Left cardiac atrium (tissue), 4 donors: ENCODE measurements at places on chromosomes 5 and 9. TPM values are rescaled to one million over a fixed set of nuclear protein-coding genes. Genes with fewer than 3 reads are reported as not detected.

DNA sequence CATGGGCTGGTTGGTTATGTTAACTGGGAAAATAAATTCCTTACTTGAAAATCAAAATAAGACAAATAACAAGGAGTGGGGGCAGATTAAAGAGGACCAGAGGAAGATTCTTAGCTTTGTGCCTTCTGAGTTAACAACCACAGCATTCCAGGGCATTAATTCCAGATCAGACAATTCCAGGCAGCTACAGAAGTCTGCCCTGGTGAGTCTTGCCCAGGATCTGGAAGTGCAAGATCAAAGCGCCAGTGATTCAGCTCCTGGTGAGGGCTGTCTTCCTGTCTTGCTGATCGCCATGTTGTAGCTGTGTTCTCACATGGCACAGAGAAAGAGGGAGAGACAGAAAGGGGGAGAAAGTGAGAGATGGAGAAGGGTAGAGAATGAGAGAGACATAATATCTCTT is 65.6 kb downstream of the ANXA2R start:
- DNase-seq = no peak

DNA sequence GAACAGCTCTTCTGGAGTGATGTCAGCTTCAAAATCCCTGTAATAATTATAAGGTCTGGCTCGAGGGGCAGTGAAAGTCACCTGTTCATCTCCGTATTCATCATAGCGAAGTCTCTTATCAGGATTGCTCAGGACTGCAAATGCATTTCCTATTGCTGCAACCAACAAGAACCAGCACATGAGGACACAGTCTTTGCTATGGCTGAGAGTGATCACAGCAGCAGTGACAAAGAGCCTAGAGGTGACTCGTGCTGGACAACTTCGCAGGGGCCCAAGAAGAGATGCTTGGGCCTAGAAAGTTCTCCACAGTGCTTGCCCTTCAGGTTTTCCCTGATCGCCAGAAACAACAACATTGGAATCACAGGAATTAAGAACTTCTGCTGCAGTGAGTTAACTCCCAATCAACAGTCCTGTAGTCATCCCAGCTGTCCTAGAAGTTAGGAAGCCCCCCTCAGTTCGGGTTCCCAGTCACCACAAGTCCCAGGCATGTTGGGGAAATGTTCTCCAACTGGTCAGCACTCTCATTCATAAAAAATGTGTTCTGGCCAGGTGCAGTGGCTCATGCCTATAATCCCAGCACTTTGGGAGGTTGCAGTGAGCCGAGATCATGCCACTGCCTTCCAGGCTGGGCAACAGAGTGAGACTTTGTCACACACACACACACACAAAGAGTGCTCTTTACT is 13.0 kb downstream of the DNAJC18 start:
- no peak for DNase-seq

DNA sequence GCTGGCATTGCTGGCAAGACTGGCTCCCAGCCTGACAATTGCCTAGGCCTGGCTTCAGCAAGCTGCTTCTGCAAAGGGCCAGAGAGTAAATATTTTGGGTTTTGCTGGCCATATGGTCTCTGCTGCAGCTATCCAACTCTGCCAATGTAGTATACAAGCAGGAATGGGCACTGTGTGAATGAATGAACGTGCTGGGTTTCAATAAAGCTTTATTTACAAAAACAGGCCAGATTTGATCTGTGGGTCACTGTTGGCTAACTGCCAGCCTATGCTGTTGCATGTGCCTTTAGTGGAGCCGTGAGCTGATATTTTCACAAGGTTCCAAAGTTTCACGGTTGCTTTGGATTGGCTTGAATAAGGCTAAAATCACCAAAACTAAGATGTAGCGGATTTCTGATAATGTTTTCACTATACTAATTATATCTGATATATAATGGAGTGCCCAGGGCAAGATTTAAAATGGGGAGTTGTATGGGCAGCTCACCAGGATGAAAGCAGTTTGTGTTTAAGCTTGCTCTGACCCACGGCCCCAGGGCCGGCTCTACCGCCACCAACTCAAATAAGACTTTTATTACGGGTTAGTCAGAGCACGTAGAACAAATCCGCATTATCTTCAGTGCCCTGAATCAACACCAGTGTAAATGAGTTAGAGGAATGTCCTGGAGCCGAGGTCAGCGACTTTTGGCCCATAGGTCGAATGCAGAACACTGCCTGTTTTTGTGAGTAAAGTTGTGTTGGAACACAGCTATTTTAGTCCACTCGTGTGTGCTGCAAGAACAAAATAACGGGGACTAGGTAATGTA is 98.6 kb upstream of the DAP start:
- no peak for DNase-seq

The EDIL3 gene
- total RNA-seq = 7.5 TPM

DNA sequence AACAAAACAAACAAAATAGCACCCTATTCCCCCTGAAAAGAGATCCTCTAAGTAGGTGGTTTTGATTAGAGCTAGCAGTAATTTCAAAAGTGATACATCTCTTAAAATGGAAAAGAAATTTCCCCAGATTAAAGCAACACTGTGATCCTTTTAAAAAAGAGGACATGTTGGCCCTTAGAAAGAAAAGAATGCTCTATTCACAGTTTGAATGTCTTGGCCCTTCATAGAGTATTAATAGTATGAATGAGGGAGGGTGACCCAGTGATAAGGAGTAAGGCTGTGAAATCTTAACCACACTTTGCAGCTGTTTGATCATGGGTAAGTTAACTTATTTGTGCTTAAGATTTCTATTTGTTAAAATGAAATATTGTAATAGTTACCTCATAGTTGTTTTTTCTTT is 467.7 kb upstream of the MEF2C start:
- no peak for DNase-seq

DNA sequence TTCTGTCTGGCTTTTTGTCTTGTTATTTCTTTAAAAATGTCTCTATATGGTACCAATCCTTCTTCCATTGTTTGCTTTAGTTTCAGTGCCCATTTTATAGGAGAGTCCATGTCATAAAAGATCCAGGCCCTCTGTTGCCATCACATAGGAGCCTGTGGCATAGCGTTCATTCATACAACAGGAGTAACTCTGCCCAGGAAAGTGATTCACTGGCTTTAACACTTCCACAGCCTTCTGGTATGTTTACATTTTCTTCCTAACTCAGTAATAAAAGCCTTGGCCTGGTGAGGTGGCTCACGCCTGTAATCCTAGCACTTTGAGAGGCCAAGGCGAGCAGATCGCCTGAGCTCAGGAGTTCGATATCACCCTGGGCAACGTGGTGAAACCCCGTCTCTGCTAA is 519.3 kb upstream of the PTGER4 start:
- DNase-seq = no peak

- no peak for DNase-seq
Measured at GRCh38 chr9:109254317-109254716, 66.5 kb downstream of the EPB41L4B start.

DNA sequence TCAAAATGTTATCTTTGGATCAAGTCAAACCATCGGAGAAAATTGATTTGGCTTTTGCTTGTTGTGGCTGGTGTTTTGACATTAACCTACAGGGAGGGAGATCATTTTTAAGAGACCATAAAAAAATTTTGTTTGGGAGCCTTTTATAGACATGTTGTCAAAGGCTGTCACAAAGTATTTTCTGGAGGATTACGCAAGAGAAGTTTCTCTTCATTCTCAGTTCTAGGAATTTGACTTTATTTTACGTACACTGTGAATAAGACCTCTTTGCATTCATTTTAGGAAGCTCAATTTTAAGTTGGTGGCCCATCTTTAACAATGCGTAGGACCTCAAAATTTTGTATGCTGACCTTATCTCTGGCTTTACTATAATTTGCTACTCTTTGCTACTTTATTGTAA is 50.2 kb upstream of the SLC44A1 start:
- DNase-seq = no peak

DNA sequence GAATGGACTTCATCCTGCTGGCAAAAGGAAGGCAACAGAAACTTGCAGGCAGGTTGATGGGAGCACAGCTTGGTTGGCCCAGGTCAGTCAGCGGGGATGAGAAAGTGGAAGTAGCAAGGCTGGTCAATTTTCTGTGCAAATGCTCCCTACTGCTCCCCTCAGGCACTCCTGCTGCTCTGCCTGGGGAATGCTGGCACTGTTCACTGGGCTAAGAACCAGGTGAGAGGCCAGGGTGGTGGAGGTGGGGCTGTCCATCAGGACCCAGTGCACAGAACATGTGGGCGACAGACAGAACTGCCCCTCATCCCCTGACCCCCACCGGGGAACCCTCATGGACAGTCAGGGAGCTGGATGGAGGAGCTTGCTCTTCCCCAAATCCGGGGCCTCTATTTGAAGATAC is 593.1 kb downstream of the IRX1 start:
- DNase-seq = no peak

The SPATA31C1 gene
- not detected for total RNA-seq

- no peak for DNase-seq
Measured at GRCh38 chr9:95463148-95464060, 53.4 kb downstream of the PTCH1 start.

DNA sequence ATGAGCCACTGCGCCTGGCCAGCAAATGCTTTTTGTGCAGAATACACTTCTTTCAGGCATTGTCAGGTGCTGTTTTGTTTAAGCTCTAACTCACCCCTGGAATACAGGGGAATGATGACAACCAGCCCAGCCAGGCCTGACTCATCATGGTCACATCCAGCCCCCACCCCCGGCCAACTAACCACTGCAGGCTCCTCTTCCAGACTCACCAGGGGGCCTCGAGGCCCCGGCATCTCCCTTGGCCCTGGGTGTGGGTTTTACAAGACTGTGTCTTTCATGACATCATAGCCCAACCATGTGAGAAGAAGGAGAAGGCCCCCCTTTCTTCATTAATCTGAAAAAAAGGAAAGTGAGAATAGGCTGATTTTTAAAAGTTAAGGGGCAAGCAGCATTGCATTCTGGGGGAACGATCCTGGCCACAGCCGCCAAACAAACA is 35.5 kb downstream of the OLFML2A start:
- DNase-seq = peak; percentile 70

The PCDHGA4 gene
- total RNA-seq = 4.0 TPM

The MYORG gene
- total RNA-seq = 6.0 TPM

GRCh38 chr5:107665036-107665570 is 5.6 kb downstream of the EFNA5 start:
- no peak for DNase-seq
